Type B pancreatic cell (in vitro differentiated cells): ENCODE measurements at places on chromosomes 6 and 20.

DNA sequence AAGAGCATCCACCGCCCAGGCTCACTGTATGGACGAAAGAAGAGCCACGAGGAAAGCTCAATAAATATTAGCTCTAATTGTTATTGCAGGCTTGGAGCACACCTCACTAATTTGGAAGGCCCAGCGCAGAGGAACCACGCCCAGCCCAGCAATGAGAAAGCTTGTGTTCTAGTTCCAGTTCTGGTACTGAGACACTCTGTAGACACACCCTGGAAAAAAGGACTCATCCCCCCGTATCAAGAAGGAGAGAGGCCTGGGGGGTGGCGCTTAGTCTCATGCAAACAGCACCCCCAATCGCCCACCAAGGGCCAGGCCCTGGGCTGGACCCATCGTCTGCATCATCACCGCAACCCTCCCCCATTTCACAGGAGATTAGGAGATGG lies 156.9 kb downstream of the BMP7 start:
- DNase-seq = no peak

DNA sequence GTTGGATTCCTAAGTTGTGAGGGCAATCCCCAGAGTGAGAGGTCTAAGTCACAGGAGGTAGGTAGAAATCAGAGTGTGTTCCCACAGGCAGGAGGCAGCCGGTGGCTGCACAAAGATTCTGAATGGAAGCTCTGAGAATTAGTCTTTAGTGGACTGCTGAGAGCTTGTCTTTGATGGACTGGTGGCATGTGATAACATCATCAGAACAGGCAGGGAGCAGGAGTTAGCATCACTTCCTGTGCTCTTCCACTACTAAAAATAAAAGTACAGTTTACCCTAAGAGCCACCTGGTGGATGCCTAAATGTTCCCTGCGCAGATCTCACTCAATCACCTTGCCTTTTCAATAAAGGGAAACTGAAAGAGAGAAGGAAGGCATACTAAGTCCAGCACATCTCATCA lies 294.6 kb upstream of the POU3F2 start:
- no peak for DNase-seq

DNA sequence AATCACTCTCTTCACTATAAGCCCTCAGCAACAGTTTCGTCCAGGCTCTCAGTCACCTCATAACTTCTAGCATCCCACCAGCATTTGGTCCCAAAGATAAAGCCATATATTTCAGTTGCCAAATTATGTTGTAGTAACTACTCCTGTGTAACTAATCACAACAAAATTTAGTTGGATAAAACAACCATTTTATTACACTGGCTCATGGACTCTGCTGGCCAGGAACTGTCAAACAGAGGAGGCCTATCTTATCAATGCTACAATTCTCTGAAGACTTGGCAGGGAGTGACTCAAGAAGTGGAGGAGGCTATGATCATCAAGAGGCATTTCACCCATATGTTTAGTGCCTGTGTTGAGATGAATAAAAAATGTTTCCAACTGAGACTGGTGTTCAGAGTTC lies 1082.3 kb upstream of the GJE1 start:
- no peak for DNase-seq

- DNase-seq = no peak
Measured at GRCh38 chr6:70210462-70210861, 92.4 kb downstream of the COL9A1 start.

DNA sequence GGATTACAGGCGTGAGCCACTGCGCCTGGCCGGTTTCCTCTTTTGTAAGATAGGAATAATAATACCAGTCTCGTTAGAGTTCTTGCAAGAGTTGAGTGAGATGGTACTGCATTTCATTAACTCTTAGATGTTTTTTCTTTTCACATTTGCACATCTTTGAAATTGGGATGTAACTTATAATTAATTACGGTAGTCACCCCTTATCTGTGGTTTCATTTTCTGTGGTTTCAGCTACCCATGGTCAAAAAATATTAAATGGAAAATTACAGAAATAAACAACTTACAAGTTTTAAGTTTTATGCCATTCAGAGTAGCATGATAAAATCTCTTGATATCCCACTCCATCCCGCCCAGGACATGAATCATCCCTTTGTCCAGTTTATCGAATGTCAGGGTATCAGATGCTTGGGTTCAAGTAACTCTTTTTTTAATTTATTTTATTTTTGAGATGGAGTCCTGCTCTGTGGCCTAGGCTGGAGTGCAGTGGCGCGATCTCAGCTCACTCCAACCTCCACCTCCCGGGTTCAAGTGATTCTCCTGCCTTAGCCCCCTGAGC lies 15.4 kb downstream of the PTK7 start:
- DNase-seq = no peak

GRCh38 chr20:24672886-24673677 lies 203.7 kb downstream of the SYNDIG1 start:
- DNase-seq = no peak

DNA sequence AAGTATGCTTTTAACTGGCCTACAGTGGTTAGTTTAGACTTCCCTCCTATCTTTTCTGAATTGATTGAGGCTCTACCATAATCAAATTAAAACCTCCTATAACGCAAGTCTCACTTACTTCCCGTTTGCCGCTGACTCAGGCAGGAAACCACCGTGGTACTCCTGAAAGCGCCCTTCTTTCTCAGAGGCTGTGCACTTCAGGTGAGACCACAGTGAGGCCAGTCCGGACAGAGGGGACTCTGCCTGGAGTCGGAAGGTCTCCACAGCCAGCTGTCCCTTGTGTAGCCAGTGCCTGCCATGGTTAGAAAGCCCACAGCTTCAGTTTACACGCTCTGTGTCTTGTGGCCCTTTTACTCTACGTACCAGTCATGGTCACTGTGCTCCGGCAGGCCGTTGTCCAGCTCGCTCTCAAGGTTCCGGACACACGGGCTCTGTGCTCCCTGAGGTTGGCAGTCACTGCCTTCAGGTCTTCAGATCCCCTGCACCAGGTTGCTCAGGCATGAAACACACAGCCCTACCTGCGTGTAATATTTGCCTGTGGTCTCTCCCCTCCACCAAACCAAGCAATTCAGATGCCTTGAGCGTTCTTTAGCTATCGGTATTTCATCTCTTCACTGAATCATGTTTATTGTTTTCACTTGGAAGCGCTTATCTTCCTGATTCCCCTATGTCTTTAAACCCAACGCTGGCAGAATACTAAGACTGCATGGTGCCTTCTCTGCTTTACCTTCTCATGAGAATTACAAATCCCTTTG lies 178.8 kb downstream of the SMOC2 start:
- DNase-seq = no peak

- DNase-seq = no peak
Measured at GRCh38 chr6:37134396-37135191, 35.4 kb upstream of the PIM1 start.

DNA sequence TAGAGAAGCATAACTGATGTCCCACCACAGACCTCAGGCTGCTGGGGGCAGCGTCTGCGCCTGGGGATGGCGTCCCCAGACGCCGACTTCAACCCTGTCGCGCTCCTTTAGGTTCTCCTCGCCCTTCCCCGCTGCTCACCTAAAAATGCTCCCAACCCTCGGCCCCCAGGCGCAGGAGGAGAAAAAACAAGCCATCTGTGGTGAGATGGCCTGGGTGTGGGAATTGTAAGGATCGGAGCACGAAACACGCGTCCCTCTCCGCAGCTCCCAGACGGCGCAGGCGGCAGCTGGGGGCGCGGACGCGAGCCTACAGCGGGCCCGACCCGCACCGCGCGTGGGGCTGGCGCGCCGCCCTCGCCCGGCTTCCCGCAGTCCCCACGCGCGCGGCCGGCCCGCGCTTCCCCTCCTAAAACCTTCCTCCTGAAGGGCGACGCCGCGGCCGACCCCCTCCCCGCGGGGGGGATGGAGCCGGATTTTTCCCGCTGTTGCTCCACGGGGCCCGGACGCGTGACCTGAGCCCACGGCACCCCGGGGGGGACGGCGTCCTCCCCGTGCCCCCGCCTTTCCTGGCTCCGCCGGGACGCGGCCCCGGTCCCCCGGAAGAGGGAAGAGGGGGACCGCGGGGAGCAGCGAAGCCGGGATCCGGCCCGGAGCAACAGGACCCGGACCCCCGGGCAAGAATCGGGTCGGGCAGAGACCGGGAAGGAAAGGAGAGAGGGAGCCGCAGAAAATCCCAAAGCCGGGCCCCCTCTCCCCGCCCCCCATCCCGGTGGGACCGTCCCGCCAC lies 611 bp downstream of the EPB41L2 start:
- no peak for DNase-seq

- DNase-seq = no peak
Measured at GRCh38 chr6:43850314-43851203, 80.5 kb downstream of the VEGFA start.

GRCh38 chr20:63079971-63080370 lies 73.2 kb upstream of the BHLHE23 start:
- no peak for DNase-seq

DNA sequence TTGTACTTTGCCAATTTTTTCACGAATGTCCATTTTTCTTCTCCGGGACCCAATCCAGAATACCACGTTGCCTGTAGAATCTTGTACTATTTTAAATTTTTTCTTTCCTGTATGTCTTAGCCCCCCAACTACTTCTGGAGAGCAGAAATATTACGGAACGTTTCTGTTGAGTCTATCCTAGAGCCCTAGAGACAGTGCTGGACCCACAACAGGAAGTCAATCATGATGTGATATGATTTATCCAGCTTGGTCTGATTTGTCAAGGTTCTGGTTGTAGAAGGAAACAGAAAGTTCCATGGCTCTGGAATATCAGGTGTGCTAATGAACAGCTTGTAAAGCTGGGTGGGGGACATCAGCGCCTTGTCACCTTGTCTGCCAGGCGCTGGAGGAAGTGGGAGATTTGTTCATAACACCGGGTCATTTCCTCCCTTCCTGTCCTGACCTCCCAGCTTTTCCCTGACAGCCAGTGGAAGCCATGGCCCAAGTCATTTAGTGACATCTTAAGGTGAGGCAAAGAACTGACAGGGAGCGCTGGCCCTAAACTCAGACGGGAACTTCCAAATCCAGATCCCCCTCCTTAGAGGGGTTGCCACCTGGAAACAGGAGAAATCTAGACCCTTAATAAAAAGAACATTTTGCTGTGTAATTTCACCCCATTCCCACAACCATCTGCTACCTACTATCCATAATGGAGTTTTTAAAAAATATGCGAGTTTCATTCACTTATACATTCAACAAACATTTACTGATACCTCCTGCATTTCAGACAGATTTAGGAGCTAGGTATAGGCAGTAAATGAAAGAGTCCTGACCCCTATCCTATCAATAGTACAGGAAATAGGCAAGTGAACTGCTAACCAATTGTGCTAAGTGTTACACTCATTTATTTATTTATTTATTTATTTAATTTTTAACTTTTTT lies 130.5 kb downstream of the ZFP64 start:
- DNase-seq = no peak

- no peak for DNase-seq
Measured at GRCh38 chr6:13013681-13014503, 297.3 kb downstream of the PHACTR1 start.

DNA sequence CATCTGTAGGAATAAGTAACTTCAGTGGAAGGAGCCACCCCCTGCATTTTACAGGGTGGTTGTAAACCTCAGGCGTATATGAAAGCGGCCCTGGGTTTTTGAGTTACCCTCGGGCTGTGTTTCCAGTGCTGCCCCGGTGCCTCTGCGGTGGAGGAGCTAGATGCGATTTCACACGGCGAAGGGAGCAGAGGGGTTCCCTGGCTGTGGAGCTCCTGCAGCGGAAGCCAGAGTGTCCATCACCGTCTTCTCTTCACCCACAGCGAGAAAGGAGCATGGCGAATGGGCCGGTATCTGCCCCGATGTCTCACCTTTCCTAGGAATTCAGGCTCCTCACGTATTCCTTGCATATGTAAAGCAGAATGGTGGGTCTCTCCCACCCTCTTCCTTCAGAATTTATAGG lies 253.6 kb downstream of the THBS2 start:
- no peak for DNase-seq

- DNase-seq = no peak
Measured at GRCh38 chr20:21901470-21902275, 196.2 kb downstream of the PAX1 start.

- DNase-seq = no peak
Measured at GRCh38 chr6:70310063-70310694, 7.3 kb upstream of the COL9A1 start.

- no peak for DNase-seq
Measured at GRCh38 chr20:15507151-15507550, 1066.1 kb downstream of the KIF16B start.

DNA sequence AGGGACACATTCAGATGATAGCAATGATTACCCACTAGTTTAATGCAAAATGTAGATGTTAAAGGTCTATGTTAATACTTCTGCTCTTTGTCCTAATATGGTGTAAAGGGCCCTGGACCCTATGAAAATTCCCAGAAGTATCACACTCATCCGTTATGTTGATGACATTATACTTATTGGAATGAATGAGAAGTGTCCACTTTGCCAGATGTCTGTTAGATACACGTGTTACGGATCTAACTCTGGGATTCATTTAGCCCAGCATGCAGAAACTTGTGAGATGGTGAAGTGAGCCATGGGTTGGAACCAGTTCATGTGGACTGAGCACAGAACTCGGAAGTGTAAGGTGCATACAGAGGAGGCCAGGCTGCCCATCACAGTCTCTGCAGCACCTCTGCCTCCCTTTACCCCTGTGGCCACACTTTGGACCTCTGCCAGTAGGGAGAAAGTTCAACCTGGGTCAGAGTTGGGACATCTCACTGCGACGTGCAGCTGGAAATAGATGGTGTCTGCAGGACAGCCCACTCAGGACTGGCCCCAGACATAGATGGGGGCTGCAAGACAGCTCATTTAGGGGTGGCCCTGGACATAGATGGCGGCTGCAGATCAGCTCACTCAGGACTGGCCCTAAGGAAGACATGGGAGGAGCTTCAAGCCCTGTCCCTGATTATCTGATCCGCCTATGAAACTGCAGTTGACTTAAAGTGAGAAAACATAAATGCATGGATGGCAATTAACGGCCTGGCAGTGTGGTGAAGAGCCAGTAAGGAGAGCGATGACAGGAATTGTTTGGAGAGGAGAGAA lies 71.2 kb upstream of the THBS2 start:
- no peak for DNase-seq

GRCh38 chr20:25676164-25676809 lies 20.4 kb downstream of the ZNF337 start:
- no peak for DNase-seq

DNA sequence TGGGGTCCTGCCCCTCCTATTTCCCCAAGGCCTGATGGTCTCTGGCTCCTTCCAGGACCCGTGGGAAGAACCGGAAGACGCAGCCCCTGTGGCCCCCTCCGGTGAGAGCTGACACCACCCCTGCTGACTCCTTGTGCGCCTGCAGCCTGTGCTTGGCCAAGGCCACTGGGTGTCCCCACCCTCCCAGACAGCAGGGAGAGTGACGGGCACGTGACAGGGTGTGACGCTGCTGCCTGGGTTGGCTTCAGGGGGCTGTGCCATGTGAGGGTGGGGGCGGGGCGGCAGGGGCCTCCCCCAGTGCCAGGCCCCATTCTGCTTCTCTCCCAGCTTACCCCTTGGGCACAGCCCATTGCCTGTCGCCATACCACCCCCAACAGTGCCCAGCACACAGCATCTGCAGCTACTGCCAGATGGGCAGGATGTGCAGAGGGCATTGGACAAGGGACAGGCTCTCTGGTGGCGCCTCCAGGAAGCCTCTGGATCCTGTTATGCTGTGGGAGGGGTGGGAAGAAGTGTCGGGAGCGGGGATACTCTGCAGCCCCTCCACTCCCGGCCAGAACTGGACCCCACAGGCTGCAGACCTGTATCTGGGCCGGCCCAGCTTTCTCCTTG lies 2.9 kb downstream of the BIRC7 start:
- no peak for DNase-seq

- DNase-seq = no peak
Measured at GRCh38 chr6:71482742-71483141, 194.1 kb downstream of the OGFRL1 start.

- DNase-seq = no peak
Measured at GRCh38 chr6:382883-383810, 8.4 kb upstream of the IRF4 start.
